Left colon (tissue), 2 donors: ENCODE measurements at places on chromosomes 4 and X. TPM values are rescaled to one million over a fixed set of nuclear protein-coding genes. Genes with fewer than 3 reads are reported as not detected.

The FRMD7 gene
- total RNA-seq: not detected

The HTR2C gene
- total RNA-seq: not detected

The IL9R gene
- total RNA-seq: not detected

The SERTM2 gene
- total RNA-seq: 0.20 TPM

The PPEF2 gene
- not detected for total RNA-seq

The GUCY1A1 gene
- total RNA-seq: 21.4 TPM

The FOXR2 gene
- total RNA-seq: not detected

The ADH1A gene
- 0.49 TPM for total RNA-seq

The PRR32 gene
- not detected for total RNA-seq

The RTL5 gene
- 3.0 TPM for total RNA-seq

The CXCL5 gene
- total RNA-seq: not detected

The ANKRD50 gene
- total RNA-seq: 9.4 TPM

The TRIML2 gene
- not detected for total RNA-seq

GRCh38 chr4:59571805-59572430 lies 1628.2 kb upstream of the ADGRL3 start:
- DNase-seq: no peak

- no peak for DNase-seq
These were observed 12.5 kb downstream of the RFC1 start for GRCh38 chr4:39353478-39354253.

GRCh38 chr4:89284828-89285227 lies 22.8 kb downstream of the GPRIN3 start:
- no peak for DNase-seq

DNA sequence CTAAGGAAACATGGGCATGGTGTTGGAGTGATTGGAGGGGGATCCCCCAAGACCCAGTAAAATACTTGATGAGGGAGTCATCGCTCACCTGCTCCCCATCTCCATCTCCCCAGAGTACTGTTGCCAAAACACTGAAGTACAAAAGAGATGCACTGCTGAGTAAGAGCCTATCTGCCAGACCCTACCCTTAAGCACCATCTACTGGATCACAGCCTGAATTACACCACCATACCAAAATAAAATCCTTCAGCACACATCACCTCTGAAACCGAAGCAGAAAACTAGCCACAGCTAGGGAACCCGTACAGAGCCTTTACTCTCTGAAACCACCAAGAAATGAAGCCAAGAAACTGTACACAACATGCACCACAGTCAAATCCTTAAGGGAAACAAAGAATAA lies 466.3 kb upstream of the ACTRT1 start:
- no peak for DNase-seq

DNA sequence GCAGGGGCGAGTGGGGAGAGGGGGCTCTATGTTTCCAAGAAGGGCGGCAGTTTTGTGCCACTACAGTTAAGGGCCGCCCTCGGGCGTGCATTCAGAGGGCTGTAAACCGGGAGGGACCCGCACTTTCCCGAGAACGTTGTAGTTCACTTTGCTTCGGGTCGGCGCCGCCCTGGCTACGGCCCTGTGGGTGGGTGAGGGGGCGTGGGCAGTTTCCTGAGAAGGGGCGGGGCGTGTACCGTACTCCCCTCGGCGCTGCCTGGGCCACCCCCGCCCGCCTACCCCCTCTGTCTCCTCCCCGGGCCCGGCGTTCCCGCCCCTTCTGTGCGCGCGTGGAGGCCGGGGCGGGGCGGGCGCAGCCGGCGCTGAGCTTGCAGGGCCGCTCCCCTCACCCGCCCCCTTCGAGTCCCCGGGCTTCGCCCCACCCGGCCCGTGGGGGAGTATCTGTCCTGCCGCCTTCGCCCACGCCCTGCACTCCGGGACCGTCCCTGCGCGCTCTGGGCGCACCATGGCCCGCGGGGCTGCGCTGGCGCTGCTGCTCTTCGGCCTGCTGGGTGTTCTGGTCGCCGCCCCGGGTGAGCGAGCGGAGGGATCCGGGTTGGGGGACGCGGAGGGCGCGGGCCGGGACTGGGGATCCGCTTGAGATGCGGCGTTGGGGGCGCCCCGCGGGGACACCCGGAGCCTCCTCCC lies at the start of gene CD99:
Gene CD99, plus strand, starts transcription at position 440 of the 687 bp plus-strand sequence. Its CDS starts 66 bp downstream, at position 506.
- DNase-seq: peak; percentile 96

- DNase-seq: peak; percentile 36
These were observed at the start of gene SLC6A14 for GRCh38 chrX:116436358-116436816. Gene SLC6A14 (plus strand): TSS chrX:116436606. CDS start chrX:116436710, 104 bp downstream.

DNA sequence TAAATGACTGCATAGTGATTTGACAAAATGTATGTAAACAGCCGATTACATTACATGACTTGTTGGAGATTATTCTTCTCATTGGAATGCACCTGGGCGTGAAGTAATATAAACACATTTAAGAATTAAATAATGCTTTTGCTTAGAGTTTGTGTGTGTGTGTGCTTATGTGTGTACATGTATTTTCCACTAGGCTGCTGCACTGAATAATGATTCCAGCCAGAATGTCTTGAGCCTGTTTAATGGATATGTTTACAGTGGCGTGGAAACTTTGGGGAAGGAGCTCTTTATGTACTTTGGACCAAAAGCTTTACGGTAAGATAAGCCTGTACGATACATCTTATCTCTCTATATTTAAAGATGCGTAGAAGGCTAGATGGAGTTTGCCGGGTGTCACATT lies 12.6 kb downstream of the NEIL3 start:
- DNase-seq: no peak

GRCh38 chr4:101345596-101346350 lies 1.6 kb downstream of the PPP3CA start:
- peak; percentile 71 for DNase-seq

- no peak for DNase-seq
These were observed 713 bp downstream of the PLXNB3 start for GRCh38 chrX:153764786-153765137.

DNA sequence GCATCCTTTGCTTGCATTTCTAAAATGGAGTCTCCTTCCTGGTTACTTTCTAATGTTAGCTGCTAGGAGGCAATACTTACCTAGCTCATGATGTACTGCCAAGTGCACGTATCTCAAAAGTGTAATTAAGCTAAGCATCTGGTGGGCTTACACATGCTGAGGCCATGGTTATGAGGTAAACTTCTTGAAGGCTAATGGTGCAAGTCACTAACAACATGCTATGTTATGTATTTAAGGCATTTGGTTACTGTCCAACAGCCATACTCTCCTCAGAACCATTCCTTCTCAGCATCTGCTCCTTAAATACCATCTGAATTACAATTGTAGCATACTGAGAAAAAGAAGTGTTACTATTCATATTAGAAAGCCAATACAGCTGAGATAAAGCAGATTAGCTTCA lies 318.6 kb upstream of the BMP3 start:
- no peak for DNase-seq

DNA sequence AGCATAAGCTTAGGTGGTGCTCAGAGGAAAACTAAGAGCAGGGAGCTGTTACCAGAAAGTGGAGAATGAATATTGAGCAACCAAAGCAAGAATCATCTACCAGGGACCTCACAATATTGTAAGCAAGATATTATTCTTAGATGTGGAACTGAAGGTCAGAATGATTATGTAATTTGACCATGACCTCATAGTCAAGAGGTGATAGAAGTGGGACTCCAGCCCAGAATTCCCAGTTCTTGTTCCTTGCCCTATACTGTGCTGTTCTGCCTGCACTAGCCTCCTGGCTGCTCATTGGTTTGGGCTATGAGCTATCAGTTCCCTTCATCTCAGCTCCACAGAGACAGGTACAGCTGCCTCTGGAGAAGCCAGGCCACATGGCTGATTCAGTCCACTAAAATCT lies 229.4 kb downstream of the LDB2 start:
- no peak for DNase-seq

- DNase-seq: no peak
These were observed 96.1 kb downstream of the PRDM5 start for GRCh38 chr4:120826449-120826848.

GRCh38 chr4:3302173-3302785 lies 9.5 kb downstream of the RGS12 start:
- DNase-seq: no peak

DNA sequence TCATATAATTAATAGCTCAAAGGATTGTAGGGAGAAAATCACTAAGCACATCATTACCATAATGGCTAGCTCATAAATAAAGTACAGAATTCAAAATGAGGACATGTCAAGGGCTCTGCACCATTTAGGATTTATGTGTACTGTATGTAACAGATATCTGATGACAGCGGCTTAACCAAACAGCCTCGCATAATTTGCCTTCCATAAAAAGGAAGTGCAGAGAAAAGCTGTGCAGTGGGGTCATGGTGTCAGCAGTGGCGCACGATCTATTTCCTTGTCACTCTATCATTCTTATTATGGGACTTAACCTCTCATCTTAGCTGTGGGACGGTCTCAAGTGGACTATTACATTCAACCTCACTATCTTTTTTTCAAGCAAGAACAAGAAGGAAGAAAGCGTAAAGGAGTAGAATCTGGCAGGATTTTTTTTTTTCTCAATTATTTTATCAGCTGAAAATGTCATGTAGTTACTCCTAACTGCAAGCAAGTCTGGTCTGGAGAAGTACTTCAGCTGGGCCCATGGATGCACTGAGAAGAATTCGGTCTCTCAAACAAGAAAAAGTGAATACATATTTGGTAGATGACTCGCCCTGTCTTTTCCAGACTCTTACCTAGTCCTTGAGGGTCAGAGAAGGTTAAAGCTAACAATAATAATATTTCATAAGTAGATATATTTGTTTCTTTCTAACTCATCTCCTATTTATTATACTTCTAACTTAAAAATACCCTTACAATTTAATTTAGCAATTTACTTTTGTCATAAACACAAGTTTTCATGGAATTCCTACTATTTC lies 94.6 kb downstream of the COX18 start:
- DNase-seq: peak; percentile 4

DNA sequence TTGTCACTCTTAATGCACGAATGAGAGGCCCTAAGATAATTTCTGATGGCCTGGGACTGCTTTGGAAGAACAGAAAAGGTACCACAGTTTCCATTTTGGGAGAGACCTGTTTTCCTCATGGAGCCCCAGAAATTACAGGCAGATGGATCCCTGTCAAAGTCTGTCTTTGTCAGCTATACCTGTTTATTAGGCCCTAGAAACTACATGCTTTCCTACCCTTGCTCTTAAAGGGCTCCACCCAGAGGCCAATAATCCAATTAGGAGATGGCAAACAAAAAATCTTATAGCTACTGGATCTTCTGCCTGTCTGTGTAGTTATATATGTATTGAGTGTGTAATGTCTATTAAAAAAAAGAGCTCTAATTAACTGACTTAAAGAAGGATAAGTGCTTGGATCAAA lies 141.3 kb downstream of the NR3C2 start:
- DNase-seq: no peak

GRCh38 chrX:78822157-78822690 lies 74.7 kb downstream of the LPAR4 start:
- no peak for DNase-seq

GRCh38 chr4:648579-649292 lies 23.4 kb downstream of the PDE6B start:
- no peak for DNase-seq

GRCh38 chr4:35723973-35724372 lies 520.3 kb downstream of the ARAP2 start:
- no peak for DNase-seq

DNA sequence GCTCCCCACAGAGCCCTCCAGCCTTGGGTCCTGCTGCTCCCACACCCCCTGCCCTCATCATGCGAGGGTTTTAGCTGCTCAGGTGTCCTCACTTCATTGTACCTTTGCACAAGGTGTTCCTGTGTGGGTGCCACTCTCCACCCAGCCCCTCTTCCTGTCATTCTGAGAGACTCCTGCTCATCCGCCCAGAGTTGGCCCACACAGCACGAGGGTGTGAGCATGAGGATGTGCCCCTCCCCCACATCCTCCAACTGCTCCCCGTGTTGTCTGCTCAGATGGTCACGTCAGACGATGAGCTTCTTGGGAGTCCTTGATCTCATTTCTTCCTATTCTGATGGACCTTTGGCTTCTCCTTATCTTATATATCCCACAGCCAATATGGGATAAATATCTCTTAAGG lies 53.2 kb downstream of the HTT-AS start:
- no peak for DNase-seq

GRCh38 chrX:132822634-132823012 lies 135.8 kb downstream of the HS6ST2 start:
- DNase-seq: no peak

DNA sequence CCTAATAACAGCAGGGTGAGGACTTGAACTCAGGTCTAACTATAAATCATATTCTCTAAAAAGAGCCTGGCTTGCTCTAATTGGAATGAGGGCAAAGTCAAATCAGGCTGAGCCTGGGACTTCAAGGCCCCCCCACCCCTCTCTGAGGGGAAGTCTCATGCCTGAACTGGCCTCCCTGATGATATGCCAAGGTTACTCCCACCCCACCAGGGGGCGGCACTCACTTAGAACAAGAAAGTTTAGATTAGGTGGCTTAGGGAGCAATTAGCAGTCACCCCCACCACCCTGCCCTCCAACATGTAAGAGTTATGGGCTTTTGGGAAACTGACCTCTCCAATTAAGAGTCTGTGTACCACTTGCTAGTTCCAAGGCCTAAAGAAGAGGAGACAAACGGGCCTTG lies 2.7 kb downstream of the FOXO4 start:
- peak; percentile 71 for DNase-seq

- no peak for DNase-seq
These were observed 9.5 kb downstream of the NAF1 start for GRCh38 chr4:163157157-163157556.

GRCh38 chrX:52355108-52355507 lies 13.7 kb upstream of the XAGE2 start:
- DNase-seq: no peak

- no peak for DNase-seq
These were observed 128.9 kb downstream of the REELD1 start for GRCh38 chr4:146343199-146343598.

DNA sequence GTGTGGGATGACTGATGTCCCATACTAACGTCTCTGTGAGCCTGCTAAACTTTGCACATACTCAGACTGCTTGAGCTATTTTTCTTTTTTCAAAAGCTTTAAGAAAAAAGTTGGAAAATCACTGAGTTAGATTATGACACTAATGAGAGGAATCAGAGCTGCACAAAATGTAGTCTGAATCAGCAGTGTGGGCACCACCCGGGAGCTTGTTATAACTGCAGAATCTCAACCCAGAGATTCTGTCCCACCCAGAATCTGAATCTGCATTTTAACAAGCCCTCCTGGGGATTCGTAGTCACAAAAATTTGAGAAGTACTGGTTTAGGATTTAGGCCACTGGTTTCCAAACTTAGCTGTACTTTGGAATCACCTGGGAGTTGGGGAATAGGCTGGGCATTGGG lies 102.1 kb upstream of the MID1IP1 start:
- DNase-seq: no peak
